ENCODE measurements at places on chromosomes 13 and 19.

DNA sequence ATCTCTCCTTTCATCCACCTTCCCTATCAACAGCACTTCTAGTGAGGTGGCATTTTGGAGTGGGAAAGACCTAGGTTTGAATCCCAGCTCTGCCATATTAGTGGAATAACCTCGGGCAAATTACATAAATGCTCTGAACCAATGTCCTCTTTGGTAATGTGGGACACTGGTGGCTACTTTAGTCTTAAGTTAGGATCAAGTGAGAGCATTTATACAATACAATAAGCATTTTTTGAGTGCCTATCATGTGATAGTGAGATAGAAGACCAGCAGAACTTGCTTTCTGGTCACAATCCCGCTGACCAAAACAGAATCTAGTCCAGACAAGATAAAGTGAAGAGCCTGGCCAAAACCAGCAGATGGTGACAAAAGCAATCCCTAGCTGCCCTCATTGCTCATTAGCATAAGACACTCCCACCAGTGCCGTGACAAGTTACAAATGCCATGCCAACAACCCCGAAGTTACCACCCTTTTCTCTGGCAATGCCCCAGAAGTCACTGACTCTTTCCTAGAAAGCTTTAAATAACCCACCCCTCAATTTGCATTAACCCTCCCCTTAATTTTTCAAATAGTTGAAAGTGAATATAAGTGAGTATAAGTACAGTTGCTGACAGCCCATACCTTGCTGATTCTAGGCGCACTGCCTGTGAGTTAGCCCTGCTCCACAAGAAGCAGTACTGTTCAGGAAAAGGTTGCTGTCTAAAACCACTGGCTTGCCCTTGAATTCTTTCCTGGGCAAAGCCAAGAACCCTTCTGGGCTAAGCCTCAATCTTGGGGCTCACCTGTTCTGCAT lies 28.9 kb upstream of the KPNA3 start:
- no peak for DNase-seq

GRCh38 chr19:16382775-16383543 lies 58.3 kb downstream of the KLF2 start:
- DNase-seq: peak; percentile 35

- peak; percentile 21 for DNase-seq
Measured at GRCh38 chr19:3224346-3225168, at the start of gene CELF5. Gene CELF5, plus strand, starts transcription at chr19:3224661. Its CDS starts 79 bp downstream, at chr19:3224740.

DNA sequence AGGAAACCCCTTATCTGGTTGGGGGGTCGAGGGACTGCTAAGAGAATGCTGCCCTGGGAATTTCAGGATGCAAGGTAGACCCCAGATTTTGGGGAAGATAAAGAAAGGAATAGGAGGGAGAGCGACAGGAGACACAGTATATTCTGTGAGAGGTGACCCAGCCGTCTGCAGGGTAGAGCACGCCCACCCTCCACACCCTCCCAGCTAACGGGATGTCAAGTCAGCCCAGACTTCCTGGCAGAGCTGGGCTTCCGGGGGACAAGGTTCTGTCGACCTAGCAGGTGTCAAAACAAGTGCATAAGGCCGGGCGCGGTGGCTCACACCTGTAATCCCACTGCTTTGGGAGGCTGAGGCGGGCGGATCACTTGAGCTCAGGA lies 695 bp upstream of the PRR36 start:
- DNase-seq: no peak

DNA sequence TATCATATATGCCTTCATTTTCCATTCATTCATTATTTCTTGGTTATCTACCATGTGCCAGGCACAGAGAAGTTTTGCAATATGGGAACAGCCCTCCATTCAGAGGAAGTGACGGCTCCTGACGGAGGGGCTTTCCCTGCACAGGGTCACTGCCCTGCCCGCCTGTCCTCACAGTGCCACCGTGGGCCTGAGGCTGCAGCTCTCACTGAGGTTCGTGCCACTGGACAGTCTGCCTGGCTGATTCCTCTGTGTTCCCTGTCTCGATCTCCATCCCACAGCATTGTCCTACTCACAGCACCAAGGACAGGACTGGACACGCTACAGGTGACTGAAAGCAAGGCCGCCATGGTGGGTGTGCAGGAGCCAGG lies 92.7 kb downstream of the TSHZ3 start:
- DNase-seq: no peak

GRCh38 chr19:30393729-30394480 lies 21.7 kb downstream of the ZNF536 start:
- DNase-seq: no peak

DNA sequence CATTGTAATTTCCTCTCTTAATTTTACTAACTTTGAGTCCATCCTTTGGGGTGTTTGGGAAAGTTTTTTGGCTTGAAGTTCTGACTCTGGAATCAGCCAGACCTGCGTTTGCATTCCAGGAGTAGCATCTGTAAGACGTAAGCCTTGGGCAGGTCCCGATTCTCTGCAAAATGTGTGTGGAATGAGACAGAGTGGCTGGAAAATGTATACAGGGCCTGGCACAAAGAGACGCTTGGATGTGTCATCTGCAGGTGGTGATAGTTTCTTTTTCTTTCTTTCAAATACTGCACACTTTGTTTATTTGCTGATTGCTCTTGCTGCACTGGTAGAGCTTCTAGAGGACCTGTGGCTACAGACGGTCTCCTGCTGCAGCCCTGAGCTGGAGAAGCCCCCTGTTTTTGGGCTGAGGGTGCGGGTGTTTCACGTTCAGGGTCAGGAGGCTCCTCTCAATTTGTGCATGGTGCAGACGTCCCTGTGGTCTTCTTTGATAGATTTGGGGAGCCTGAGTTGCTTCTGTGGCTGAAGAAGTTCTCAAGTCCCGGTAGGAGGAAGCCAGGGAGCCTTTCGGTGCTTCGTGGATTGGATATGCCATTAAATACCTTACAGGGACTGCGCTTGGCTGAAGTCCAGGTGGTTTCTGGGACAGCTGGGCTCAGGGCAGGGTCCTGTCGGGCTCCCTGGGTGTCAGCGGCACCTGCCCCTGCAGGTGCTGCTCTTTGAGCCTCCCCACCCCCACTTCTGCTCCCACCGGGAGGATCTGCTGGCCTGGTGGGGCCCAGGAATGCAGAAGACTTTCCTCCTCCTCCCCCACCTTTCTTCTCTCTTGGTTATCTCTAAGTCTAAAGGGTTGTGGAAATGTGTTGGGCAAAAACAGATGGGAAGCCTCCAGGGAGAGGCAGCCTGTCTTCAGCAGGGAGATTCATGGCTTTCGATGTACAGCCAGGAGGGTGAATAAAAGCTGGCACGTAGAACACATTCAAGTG lies 44.0 kb upstream of the GAS6 start:
- DNase-seq: peak; percentile 80

DNA sequence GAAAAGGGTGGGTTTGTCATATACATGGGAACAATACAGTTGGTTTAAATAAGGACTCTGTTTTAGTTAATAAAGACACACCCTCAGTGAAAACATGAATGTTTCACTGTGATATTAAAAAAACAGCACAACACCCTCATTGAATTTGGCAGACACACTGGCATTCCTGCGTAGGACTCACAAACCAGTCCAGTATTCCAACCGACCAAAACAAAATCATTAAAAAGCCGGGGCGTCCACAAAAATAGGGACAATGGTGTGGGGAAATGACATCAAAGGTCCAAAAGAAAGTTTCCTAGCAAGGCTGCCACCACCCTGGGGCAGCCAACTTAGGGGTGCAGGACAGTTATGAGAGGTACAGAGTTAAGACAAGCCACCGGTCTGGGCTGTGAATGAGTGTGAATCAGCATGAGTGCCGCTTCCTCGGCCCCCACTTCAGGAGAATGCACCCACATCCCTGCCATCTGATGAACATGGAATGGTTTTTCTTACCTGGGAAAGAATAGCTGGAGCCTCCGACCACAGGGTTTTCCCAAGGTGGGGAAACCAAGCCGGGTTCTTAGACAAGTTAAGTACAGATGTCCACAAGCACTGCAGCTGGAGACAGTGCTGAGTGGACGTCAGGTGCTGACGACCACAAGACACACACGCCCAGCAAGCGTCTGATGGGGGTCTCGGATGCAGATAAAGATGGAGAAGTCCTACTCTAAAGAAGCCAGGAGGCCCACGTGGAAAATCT lies 73.3 kb downstream of the KLF2 start:
- no peak for DNase-seq

- no peak for DNase-seq
Measured at GRCh38 chr19:23784274-23784673, 25.6 kb upstream of the ZNF681 start.

- no peak for DNase-seq
Measured at GRCh38 chr13:29081697-29082440, 261.7 kb downstream of the MTUS2 start.

DNA sequence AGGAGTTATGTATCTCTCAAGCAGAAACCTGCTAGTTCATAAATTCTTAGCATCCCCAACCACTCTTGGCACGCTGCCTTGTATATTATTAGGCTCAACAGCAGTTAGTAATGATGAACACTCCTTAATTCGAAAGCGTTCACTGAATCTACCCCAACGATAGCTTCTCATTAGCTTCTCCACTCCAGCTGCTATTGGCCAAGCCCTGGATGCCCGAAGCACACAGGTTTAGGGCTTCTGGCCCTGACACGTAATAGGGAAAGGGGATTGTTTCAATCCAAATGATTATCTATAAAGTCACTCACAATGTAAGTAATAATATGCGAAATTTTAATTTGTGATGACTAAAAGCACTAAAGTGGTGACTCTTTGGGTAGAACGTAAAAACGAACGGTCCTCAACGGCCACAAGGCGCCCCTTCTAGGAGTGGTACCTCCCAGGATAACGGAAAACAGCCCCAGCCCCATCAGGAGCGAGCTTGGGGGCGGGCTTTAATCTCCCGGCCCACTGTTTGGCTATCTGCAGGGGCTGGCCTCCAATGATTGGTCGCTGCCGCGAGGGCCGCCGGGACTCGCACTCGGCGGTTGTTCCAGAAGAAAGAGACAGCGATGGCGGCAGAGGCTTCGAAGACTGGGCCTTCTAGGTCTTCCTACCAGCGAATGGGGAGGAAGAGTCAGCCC lies at the start of gene RNF17:
RNF17 (plus strand) TSS at position 574 of the 680 bp plus-strand sequence; CDS start at position 609, 35 bp downstream.
- no peak for DNase-seq

DNA sequence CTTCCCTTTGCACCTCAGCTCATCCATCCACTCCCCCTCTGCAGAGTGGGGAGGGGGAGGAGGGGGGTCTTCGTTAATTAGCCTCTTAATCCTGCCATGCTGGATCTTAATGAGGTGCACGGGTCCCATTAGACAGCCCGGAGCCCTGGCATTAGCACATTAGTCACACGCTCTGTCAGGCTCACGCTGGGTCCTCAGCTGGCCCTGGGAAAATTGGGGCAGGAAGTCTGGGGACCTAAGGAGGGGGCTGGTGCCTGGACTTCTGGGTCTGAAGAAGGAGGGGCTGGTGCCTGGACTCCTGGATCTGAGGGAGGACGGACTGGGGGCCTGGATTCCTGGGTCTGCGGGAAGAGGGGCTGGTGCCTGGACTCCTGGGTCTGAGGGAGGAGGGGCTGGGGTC lies 444 bp upstream of the NCCRP1 start:
- no peak for DNase-seq

- DNase-seq: no peak
Measured at GRCh38 chr19:52660981-52661380, 22.8 kb upstream of the ZNF83 start.
